ENCODE measurements at places on chromosomes 5 and 9. TPM values are rescaled to one million over a fixed set of nuclear protein-coding genes. Genes with fewer than 3 reads are reported as not detected.

FIBCD1 gene
- 16.1 TPM for total RNA-seq

KIF20A gene
- total RNA-seq = 46.6 TPM

SPATA31A3 gene
- not detected for total RNA-seq

MARCHF11 gene
- not detected for total RNA-seq

FBP1 gene
- 0.13 TPM for total RNA-seq

EIF4E1B gene
- total RNA-seq = not detected

ZDHHC11 gene
- total RNA-seq = 20.9 TPM

AK1 gene
- total RNA-seq = 37.7 TPM

TNC gene
- 1.0 TPM for total RNA-seq

GABBR2 gene
- total RNA-seq = 0.34 TPM

PCDHB4 gene
- total RNA-seq = not detected
